Body of pancreas (tissue), 4 donors: ENCODE measurements at places on chromosomes 3 and 15.

DNA sequence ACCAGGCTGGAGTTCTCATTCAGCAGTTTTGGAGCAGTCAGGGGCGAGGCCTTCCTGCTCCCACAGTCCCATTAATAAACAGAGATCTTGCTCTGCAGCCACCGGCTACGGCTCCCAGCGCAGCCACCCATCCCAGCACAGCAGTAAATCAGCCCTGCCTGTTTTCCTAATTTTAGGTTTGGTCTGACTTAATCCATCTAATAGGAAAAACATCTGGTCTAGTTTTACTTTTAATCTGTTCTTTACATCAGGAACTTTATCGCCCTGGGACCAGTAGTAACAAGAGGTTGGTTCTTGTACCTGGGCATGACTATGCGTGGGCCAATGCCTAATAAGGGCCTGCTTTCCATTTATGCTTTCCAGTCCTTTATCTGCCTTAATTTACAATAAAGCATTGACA, 264.0 kb upstream of the DPH6 start:
- no peak for DNase-seq

- no peak for DNase-seq
Measured at GRCh38 chr3:162555761-162556160, 1059.2 kb downstream of the OTOL1 start.

DNA sequence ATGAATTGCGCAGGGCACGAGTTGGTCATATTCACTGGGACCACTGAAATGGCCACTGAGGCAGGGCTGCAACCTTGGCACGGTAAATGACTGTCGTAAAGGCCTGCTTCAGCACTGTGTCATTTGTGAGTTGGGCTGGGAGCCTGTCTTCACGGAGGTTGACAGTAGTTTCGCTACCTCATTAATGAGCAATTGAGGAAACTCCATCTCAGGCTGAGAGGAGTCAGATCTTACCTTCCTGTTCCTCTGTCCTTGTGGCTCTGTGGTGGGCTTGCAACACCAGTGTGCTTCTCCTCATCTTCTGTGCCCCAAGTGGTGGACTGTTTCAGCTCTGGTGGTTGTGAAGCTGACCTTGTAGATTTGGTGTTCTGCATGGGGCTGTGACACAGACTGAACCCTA, 80.1 kb upstream of the EIF1B start:
- no peak for DNase-seq

- no peak for DNase-seq
Measured at GRCh38 chr3:162390891-162391290, 894.3 kb downstream of the OTOL1 start.

DNA sequence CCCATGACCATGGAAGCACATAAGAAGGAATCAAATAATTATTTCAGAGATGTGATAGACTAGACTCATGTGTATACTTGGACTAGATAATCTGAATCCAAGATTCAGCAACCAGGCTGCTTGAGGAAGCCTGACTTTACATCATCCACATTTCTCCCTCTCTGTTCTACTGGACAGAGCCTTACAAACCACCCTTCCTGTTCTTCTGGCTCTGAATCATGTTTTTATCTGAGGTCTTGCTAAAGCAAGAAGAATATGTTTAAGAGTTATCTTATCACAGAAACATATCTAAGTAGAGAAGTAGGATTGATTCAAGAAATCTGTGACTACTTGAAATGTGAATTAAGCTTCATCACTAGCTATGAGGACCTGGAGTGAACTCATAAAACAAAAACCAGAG, 71.1 kb upstream of the SLC24A5 start:
- no peak for DNase-seq

DNA sequence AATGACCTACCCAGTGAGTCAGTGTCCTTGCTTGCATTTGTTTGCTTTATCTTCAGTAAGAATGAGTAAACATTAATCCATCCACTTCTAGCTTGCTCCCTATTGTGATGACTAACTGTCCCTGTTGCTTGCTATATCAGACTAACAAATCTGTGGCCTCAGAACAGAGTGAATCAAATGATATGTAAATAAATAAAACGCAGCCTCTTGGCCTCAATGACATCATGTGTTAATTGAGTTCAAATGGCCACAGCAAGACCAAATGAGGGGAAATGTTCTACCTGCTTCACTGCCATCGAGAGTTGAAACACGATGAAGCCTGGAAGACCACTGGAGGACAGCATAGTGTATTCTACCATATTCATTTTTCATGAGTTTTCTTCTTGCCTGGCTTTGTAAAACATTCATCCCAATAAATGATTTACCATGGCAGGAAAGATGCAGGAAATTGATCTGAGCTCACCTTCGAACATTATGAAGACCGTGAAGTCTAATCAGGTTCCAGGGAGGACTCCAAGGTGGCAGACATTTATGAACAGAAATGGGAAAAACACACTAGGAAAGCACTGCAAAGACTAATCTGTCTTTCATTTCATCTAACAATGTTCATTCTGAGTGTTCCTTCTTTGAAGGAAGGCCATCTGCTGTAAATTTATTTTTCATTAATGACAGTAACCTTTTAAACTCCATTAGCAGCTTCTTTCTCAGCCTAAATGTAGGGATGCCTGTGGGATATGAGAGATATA, 1144.5 kb downstream of the TUSC7 start:
- no peak for DNase-seq

DNA sequence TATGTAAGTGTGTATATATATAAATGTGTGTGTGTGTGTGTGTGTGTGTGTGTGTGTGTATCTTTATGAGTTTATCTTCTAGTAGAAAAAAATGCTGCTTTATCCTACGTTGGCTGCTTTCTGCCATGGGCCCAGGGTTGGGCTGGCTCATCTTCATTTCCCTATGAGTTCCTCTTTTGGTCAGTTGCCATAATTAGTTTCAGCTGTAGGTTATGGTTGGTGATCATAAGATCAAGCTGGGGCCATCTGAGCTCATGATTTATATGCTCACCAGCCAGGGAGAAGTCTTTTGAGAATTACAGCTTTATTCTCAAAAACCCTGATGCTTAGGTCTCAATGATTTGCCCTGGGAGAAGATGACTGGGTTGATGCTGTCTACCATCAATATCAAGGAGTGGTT, 775.8 kb upstream of the ARPP21 start:
- no peak for DNase-seq

- no peak for DNase-seq
Measured at GRCh38 chr15:68272721-68273271, 4.7 kb upstream of the FEM1B start.

GRCh38 chr3:68458581-68458980, 473.8 kb downstream of the TAFA4 start:
- no peak for DNase-seq

GRCh38 chr3:177652556-177653291, 455.4 kb upstream of the TBL1XR1 start:
- DNase-seq: no peak

- no peak for DNase-seq
Measured at GRCh38 chr3:152516216-152516615, 247.5 kb downstream of the MBNL1 start.

DNA sequence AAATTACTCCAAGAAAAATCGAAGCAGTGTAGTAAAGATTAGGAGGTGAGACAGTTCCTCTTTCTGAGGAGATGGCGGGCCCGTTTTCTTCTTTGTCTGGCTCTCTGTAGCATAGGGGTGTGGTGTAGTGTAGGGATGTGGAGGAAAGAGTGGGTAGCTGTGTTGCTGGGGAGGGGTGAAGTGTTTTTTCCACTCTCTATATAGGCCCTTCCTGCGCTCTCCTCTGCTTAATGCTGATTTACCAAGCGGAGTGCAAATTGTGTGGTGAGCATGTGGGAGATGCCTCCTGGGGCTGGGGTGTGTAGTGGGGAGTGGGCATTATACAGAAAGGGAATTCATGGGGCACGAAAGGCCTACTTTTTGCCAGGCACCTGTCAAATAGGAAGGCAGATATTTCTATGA, 94.9 kb downstream of the ST6GAL1 start:
- no peak for DNase-seq
